Iris pigment epithelial cell (primary cell): ENCODE measurements at places on chromosomes 3 and 15.

DNA sequence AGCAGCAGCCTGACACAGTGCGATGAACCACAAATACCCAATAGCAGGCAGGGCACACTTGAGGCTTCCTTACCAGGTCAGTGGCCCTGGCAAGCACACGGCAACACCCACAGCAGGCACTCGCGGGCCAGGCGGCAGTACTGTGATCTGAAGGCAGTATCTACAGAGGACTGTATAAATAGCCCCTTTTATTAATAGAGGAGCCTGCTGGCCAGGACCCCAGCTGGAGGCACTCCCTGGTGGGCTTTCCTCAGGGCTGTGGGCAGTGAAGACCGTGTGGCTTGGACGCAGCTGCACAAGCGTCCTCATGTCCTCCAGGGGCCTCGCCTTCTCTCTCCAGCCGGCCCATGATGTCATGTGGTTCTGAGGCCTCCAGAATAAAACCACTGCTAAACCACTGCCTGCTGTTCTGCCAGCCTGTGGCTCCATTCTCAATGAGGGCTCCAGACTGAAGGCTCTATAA lies 44.1 kb downstream of the LRIG1 start:
- DNase-seq: no peak

- DNase-seq: peak; percentile 56
Measured at GRCh38 chr15:41656188-41656587, 4.0 kb upstream of the MGA start.

- peak; percentile 2 for DNase-seq
Measured at GRCh38 chr3:155356594-155357370, 63.3 kb upstream of the STRIT1 start.

DNA sequence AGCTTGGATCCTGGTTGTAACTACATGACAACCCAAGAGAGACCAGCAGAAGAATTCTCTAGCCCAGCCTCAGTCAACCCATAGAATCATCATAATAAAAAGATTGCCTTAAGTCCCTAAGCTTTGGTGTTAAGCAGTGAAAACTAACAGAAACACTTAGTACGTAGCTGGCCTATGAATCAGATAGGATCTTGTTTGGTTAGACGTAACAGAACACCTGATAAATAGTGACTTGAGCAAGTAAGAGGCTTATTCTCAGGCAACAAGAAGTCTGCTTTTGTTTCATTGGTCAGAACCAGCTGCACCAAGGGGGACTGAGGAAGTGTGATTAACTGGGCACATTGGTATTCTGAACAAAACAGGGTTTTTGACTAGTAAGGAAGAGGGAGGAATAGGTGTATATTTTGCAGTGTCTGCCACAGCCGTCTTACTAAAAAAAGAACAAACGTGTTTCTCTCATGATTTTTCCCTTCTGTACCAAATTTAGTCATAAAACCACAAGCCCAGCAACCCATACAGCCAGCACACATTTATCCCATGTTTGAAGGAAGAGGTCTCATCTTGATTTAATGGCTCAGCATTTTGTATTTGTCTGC lies 53.3 kb upstream of the GLCE start:
- DNase-seq: peak; percentile 57

DNA sequence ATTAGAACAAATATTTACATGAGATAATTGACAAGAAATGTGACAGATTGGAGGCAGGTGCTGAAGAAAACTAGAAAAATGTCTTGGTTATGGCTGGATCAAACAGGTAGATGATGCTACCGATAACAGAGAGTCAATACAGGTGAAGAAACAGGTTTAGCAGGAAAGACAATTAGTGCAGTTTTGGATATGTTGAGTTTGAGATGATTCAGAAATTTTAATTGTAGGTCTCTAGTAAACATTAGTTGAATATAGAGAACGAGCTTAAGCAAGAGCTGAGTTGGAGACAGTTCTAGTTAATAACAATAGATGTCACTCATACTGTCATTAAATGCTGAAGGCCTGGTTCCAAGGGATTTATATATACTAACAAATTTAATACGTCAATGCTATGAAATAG lies 524.4 kb downstream of the NSUN3 start:
- no peak for DNase-seq

DNA sequence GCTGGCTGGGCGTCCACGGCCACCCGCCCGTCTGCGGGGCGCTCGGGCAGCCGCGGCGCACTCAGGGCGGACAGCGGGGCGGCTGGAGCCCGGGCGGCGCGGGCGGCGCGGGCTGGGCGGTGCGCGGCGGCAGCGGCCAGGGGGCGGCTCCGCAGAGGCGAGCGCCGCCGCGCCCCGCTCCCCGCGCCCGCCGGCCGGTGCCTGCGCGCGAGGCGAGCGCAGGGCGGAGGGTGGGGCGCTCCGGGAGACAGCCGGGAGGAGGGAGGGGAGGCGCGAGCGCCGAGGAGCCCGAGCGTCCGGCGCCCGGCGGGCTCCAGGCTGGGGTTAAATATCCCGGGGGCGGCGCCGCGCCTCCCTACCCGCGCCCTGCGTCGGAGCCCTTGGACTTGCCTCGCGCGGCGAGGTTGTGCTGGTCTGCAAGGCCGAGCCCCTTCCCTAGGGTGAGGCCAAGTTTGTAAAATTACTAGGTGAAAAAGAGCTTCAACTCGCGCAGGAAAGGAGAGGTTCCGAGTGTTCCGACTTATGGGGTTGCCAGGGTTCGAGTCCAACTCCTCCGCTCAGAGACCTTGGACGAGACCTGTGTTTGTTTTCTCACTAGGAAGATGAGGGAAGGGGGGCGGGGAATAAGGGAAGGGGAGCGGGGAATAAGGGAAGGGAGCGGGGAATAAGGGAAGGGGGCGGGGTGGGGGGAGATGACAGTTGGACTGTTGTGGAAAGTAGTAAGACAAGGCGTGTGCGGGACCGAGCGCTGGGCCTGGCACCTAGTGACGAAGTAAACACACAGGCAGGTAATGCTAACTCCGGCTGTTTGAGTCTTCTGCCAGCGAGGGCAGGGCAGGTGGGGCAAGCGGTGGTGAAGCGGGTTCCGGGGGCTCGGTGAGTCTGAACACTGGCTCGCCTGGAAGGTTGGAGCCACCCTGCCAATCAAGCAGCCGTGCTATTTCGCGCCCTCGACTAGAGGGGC lies at the start of gene TNFAIP8L3:
TNFAIP8L3 (minus strand) TSS at position 301 of the 964 bp plus-strand sequence. CDS start 311 bp downstream, outside the sequence.
- DNase-seq: peak; percentile 33

DNA sequence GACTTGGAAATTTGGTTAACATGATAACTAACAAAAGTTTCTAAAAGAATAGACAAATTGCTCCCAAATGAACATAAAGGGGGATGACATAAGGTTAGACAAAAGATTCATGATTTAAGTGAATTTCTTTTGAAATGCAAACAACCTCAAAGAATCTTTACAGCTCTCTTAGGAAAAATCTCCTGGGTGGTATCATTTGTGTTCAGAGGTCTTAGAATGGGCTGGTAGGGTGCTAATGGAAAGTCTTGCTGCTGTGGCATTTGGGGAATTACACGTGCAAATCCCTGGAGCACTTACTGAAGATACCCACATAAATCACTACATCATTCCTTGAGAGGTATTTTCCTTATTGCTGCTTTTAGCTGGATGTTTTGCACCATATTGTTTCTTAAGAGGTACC lies 14.4 kb upstream of the ROBO2 start:
- DNase-seq: no peak

DNA sequence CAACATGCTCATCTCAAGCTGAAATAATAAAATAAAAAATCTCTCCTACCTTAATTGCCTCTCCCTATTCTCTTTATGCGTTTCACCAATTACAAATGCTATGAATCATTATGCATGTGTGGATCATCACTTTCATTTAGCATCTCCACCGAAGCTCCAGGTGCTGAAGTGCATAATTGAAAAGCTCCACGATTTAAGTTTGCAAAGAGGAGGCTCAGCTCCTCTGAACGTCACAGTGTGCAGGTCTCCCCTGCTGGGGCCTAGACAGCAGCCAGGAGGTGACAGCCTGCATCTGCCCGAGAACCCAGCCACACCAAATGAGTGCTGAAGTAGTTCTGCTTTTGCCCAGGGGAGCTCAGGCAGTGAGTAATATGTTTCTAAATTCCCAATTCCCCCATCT lies 60.5 kb upstream of the GLCE start:
- no peak for DNase-seq

DNA sequence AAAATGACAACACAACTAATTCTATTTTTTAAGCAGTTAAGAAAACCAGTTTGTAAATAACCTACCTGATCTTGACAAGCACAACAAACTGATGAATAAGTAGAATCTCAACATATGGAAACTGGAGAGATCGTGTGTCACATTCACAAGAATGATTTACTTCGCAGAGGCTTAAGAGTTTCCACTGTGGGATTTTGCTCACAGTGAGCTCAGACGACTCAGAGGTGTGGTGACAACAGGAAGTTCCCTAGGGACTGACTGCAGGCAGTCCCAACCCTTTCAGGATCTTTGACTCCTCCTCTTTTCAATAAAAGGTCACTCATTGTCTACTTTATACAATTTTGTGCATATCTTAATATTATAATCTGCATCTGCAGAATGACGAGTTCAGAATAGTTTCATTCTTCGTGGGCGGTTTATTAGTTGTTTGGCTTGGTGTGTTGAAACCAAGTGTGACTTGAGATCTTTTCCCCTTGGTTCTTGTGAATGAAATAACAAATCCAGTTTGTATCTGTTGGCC lies at the start of gene LIPH:
LIPH (minus strand) TSS at position 231 of the 520 bp plus-strand sequence; CDS start at position 114, 117 bp downstream.
- DNase-seq: peak; percentile 71

- no peak for DNase-seq
Measured at GRCh38 chr3:117128133-117128532, 418.6 kb downstream of the TUSC7 start.

DNA sequence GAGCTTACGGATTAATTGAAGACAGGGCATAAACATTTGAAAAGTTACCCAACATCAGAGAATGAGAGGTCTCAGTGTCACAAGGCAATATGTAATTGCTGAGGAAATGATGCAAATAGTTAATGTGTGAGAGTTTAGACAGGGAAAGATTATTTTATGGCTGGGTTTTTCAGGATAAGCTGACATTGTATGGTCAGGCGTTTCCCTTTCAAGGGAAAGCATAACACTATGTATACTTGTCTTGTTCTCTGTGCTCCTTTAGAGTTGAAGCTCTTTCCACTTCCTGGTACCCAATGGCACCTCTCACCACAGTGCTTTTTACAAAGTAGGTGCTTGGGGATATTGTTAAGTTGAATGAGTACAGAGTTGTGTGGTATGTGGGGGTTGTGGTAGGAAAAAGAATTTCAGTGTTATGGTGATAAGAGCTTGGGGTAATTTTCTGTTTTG lies 19.9 kb downstream of the IQGAP1 start:
- peak; percentile 58 for DNase-seq

DNA sequence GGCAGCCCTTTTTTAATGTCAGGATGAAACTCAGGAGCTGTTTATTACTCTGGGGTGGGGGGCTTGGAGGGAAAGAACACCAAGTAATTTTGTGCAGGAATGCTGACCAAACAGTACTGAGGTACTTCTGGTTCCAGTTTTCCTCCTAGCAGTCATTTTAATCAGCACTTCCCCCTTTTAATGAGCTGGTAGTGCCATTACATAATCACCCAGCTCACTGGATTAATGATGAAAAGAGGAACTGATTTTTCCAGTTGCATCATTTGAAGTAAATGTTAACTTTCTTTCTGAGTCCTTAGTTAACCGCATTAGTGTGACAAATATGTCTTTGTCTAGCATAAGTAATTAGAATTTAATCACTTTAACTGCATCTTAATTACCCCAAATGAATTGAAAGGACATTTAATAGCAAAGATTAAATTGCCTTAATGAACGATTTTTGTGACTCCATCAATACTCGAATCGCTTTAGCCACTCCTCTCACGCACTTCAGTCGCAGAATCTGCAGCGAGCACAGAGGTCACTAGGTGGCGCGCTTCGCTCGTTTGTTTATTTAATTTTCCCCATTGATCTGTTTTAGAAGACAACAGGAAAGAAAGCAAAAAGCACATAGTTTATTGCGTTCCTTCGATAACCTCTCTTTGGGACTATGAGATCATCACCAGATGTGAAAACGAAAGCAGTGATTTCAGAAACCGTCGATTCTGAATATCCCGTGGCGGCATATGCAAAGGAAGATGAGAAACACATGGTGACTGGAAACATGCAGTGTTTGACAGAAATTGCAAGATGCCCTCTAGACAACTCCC lies 9.8 kb downstream of the ONECUT1 start:
- DNase-seq: peak; percentile 52

DNA sequence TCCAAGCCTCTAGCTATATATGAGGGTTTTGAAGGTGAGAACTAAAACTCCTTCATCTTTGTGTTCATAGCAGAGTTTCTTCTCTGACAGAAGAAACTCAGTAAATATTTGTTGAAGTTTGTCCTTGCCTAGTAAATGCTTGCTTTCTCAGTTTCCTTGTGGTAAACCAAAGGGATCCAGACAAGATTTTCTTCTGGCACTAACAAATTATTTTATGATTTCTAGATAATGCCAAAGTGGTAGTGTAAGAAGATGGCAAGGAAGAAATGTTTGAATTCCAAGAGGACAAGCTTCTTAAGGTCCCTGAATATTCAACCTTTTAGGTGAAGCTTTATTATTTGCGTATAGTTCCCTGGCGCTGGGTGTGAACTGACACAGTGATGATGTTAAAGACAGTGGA lies 14.4 kb downstream of the ARIH1 start:
- DNase-seq: no peak

DNA sequence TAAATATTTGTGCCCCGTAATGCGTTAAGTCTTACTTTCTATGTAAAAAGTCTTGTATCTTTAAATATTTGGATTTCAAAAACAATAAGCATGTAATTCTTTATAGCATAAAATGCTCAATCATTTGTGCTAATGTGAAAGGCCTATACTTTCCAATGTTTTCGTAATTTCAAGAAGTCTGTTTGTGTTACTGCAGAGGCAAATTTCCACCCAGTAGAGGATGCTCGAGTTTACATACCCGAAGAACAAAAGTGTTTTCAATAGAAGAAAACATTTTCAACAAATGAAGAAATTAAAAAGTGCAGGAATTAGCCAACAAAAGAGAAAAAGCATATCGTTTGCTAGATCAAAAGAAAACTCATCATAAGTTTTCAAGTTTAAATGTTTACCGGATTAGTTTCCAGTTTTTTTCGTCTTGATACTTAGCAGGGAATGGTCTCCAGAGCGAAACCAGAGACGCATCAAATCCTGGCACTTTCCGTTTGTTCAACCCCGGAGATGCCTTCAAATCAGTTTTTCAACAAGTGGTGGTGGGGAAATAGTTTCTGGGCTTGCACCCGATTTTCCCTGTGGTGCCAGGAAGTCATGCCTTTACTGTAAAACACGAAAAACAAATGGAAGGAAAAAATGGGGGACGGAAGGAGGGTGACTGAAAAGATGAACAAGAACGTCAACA lies 1.0 kb downstream of the CGGBP1 start:
- DNase-seq: peak; percentile 54

GRCh38 chr3:170441412-170441811 lies 22.7 kb downstream of the CLDN11 start:
- DNase-seq: no peak

- DNase-seq: no peak
Measured at GRCh38 chr3:45087155-45087554, 59.0 kb downstream of the CDCP1 start.

DNA sequence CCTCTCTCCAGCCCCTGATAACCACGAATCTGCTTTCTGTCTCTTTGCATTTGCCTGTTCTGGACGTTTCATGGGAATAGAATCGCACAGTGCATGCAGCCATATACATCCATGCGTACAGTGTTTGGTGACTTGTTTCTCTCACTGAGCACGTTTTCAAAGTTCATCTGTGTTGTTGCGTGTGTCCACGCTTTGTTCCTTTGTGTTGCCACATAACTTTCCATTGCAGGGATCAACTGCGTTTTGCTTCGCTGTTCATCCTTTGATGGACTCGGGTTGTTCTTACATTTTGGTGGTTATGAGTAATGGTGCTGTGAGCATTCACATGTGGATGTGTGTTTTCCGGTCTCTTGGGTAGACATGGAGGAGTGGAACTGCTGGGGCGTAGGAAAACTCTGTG lies 56.4 kb upstream of the TAMM41 start:
- no peak for DNase-seq
